Brain (organoid and tissue), 16 donors: ENCODE measurements at places on chromosomes 11 and 22.

DNA sequence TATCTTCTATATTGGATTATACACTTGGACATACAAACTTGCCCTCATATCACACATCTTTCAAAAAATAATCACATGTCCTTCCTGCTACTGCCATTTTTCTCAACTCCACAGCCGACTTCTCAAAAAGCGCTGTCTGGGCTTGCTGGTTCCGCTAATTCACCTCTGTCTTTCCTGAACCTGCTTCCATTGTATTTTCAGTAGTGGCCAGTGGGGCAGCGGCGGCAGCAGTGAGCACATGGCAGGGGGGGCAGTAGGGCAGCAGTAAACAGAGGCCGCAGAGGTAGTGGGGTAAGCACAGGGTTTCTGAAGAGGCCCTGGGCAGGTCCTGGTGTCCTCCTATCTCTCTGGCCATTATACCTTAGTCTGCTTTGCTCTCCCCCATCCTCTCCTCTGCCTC lies 126.3 kb downstream of the RRAS2 start:
- no peak for DNase-seq

- no peak for DNase-seq
These were observed 39.8 kb downstream of the KCNJ1 start for GRCh38 chr11:128827191-128827893.

GRCh38 chr22:20773793-20774212 lies at the start of gene SERPIND1:
Gene SERPIND1, plus strand, starts transcription at chr22:20774113. Its CDS starts 5,200 bp downstream, at chr22:20779313.
- DNase-seq = no peak

- no peak for DNase-seq
These were observed 325.8 kb downstream of the C11orf87 start for GRCh38 chr11:109747839-109748238.

GRCh38 chr11:16070573-16070972 lies 285.8 kb downstream of the SOX6 start:
- no peak for DNase-seq

DNA sequence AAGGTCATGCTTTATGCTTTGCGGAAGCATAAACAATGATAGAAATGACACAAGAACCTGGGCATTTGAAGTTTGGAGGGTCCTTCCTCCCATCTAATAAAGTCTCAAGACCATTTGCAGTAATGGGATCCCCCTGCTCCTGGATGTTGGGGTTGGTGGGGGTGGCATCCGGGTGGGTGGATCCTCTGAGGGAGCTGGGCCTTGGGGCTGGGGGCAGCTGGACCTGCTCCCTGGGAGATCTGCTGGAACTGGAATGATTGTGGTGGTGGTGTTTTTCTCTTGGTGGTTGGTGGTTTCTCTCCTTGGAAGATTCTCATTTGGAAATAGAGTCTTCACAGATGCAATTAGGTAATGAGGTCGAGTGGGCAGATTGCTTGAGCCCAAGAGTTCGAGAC lies 2.2 kb upstream of the NAP1L4 start:
- no peak for DNase-seq

GRCh38 chr22:29814003-29814402 lies 24.1 kb downstream of the ASCC2 start:
- DNase-seq = no peak

- peak; percentile 8 for DNase-seq
These were observed 2.0 kb downstream of the GNAZ start for GRCh38 chr22:23072077-23072910.
